ENCODE measurements at places on chromosomes 1 and 21.

DNA sequence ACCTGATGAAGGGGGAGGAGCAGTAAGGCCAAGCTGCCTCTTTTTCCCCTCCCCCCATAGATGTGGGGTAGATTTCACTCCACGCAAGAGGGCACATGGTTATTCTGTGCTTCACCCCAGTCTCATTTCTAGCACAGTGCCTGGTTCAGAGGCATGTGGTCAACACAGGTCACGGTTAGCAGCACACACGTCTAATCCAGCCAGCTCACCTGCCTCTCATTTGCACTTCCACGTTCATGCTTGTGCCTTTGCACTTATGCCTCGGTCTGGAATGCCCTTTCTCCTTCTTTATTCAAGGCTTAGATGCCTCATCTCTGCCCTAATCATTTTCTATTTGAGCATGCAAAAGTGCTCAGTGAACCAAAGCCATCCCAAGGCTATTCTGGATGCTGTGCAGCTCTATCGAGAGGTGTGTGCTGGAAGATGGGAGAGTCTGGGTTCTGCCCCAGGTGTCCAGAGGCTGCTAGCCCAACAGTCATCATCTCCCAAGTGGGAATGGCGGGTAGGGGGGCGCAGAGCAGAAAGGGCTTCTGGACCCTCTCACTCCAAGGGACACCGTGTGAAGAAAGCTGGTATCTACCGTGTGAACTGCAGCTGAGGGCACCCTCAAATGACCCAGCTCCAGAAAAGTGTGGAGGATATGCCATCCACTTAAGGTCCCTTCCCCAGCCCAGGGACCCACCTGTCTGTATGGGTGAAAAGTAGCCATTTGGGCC lies 2.1 kb upstream of the A3GALT2 start:
- no peak for DNase-seq

GRCh38 chr1:156926175-156926574 lies 5.7 kb downstream of the LRRC71 start:
- DNase-seq: no peak

DNA sequence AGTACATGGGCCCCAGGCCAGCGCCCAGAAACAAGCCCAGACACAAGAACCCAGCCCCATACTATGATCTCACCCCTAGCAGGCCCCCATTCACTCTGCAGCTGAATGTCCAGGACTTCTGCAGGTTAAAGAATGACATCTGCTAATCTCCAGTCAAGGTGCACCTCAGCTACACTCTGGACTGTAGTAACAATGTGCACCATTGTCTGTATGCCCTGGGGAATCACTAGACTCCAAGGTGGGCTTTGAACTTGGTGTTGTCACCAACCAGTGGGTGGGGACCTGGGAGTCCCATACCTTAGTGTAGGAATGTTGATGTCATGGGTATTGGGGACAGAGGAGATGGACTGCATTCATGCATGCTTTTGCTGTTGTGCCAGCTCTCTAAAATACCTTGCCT lies 10.3 kb downstream of the KCNE1 start:
- no peak for DNase-seq

- no peak for DNase-seq
These were observed 163.7 kb upstream of the EDN2 start for GRCh38 chr1:41648230-41648629.
